ENCODE measurements at places on chromosomes 5 and 9.
A peak's percentile ranks its signal among the peaks of the same experiment; 100 is the strongest.

DNA sequence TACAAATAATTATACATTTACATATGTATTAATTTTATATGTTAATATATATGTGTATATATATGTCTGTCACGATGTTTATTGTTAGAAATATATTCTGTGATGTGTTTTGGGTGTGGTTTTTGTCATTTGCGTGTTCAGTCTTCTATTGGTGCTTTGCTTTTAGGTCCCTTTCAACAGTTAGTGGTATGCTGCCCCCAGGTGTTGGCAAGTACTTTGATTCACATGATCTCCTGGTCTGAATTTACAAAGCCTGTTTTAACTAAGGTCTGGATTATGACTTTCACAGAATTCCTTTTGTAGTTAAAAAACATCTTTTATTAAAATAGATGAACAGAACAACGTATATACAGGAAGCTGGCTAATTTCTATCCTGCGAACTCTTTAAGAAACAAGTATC, 271.5 kb downstream of the CCDC171 start:
- no peak for DNase-seq

- DNase-seq, result no peak
These were observed 89.5 kb downstream of the CDH10 start for GRCh38 chr5:24555229-24555628.

- DNase-seq, result no peak
These were observed 51.2 kb downstream of the SGCD start for GRCh38 chr5:156378159-156378558.

DNA sequence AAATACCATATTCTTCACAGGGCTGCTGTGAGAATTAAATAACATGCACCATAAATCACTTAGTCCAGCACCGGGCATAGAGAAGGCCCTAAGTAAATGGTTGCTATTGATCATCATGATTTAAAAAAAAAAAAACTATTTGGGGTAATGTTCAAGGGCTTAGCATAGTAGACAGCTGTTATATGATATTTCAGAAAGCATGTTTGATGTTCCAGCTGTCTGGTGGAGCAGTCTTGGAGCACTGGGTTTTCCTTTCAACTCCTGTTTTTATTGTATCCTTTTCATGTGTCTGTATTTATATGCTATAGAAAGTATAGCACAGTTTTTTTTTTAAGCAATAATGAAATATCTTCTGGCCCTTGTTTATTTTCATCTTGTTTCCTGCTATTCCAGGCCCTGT, 28.0 kb upstream of the TOMM5 start:
- DNase-seq, result no peak

- no peak for DNase-seq
These were observed 73.6 kb downstream of the LRRC70 start for GRCh38 chr5:62652225-62652624.

DNA sequence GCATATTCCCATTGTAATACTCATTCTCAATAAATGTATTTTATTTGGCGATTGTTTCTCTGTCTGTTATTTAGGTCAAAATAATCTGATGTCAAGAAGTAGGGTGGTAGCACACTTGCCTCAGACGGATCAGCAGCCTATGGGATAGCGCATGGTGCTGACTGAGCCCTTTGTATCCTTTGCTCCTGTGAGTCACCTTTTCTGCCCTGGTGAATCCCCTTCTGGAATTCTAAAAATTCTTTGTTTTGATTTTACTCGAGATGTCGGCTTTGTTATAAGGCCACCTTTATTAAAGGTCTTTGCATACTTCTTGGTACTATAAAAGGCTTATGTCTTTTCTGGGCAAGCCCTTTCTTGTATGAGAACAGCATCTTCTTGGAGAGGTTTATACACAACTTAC, 1187.8 kb downstream of the CDH9 start:
- DNase-seq, result no peak

GRCh38 chr5:80198399-80198798, 57.4 kb downstream of the SERINC5 start:
- no peak for DNase-seq

DNA sequence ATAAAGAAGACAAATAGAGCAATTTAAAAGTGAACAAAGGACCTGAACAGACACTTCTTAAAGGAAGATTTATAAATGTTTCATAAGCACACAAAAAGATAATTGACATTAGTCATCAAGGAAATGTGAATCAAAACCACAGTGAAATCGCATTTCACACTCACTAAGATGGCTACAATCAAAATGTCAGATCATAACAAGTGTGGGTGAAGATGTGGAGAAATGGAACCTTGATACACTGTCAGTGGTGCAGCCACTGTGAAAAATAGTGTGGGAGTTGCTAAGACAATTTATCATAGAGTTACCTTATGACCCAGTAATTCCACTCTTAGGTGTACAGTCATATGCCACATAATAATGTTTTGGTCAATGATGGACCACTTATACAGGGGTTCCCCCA, 54.5 kb upstream of the HTR4 start:
- no peak for DNase-seq

GRCh38 chr5:150009671-150010387, 9.3 kb downstream of the HMGXB3 start:
- DNase-seq, result no peak

DNA sequence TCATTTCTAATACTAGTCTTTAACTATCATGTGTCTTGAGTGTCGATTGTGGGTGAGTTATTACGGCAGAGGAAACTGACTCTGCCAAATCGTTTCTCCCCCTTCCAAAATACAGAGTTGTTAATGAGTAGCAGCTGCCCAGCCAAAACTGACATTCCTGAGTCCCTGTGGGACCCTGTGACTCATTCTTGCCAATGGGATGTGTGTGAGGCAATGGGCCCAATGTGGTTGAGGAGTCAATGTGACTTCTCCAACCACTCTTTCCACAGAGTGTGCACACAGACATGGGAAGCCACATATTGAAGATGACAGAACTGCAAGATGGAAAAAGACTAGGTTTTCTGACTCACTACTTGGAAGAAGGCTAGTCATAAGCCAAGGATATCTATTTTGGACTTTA, 434.7 kb downstream of the DTWD2 start:
- DNase-seq, result no peak

- DNase-seq, result no peak
These were observed 9.5 kb upstream of the IL9 start for GRCh38 chr5:135905144-135905543.

DNA sequence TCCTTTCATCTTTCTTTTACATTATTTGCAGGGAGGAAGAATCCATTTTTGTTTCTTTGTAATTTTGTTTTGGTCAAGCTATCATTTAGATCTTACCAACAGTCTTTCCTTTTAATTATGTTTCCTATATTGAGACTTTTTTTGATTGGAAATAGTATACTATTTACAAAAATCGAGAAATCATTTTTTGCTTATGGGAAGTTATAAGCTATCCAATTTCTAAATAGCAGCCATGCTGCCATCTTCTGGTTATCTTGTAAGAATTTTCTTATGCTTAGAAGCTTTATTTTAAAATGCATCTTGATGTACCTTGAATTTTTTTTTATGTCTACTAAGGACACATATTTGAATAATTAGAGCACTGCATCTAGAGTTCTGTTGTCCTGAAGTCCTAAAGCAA, 821.2 kb downstream of the PTPRD start:
- no peak for DNase-seq

DNA sequence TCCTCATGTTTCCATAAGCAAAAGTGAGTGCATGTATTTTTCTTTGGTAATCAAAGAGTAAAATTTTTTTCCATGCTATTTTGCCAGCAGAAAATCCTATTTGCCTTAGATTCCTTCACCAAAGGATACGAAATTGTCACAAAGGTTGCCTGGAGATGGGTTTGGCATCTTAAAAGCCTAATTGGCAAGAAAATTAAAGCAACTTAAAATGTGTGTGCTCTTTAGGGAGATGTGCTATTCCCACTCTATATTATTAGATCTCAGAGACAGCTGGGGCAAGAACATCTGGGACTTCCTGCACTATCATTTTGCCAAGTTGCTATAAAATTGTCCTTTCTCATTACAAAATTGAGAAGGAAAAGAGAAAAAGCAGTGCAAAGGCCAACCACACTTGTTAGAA, 146.1 kb downstream of the PLCXD3 start:
- DNase-seq, result no peak

DNA sequence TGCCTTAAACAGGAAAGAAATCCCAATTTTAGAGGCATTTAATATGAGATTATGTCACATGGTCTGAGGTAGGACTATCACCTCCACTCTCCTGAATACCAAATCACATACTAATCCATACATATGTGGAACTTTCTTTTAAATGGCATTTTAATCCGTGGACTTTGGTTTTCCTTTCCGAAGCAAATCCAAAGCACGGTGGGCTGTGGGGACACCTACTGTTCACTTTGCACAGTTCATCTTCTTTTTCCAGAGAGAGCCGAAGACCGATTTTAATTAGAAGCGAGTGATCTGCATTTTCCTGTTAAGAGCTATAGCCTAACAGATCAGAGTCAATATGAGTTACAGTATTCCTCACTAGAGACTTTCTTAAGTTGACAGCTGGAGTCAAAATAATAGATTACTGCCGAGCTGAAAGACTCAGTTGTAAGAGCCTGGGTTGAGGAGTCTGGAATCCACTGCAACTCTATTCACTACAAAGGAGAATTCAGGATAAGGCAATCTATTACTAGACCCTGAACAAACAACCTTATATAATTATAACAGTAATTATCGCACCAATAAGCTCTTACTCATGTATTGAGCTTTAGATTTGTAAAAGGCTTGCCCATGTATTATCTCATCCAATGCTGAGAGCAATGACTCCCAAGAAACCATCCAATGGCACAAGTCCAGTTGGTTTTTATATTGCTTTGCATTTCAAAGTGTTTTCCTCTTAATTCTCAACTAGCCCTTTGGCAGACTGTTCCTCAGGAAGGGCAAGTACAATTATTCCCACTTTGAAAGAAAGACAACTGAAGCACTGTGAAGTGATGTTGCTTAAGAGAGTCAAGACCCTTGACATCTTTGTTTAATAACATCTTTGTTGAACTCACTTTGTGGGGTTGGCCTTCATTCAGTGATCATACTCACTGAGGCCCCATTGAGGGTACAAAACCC, 144.7 kb downstream of the TRPM6 start:
- peak; percentile 1 for DNase-seq

- no peak for DNase-seq
These were observed 50.9 kb upstream of the SARDH start for GRCh38 chr9:133788819-133789717.

All from KG1 (cell line).